NCI-H2107 (cell line): ENCODE measurements at places on chromosomes 6 and 20.

DNA sequence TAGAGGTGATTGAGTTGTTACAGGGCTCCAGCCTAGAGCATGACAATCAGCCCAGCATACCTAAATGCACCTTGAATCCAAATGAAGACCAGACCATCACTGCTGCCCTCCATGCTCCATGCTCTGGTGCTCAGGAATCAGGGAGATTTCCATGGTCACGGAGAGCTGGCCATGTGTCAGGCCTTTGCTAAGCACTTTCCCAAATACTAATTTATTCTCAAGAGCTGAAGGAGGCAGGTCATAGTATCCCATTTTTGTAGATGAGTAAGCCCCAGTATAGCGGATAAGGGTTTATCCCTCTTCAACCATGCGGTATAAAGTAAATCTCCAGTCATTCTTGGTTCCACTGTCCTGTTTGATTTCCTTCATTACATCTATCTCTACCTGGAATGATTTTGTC, 240.8 kb downstream of the TFAP2A start:
- no peak for DNase-seq

DNA sequence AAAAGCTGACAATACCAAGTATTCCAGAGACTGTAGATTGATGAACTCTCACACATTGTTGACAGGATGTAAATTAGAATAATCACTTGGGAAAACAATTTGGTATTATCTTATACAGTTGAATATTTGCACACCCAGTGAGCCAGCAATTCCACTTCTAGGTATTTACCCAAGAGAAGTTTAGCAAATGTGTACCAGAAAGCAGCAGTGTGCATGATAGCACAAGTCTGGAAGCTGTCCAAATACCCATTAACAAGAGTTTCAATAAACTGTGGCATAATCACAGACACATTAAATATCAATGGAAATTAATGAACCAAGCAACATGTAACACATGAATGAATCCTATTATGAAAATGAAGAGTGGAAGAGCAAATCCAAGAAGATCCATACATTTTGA, 233.6 kb downstream of the TPBG start:
- no peak for DNase-seq

DNA sequence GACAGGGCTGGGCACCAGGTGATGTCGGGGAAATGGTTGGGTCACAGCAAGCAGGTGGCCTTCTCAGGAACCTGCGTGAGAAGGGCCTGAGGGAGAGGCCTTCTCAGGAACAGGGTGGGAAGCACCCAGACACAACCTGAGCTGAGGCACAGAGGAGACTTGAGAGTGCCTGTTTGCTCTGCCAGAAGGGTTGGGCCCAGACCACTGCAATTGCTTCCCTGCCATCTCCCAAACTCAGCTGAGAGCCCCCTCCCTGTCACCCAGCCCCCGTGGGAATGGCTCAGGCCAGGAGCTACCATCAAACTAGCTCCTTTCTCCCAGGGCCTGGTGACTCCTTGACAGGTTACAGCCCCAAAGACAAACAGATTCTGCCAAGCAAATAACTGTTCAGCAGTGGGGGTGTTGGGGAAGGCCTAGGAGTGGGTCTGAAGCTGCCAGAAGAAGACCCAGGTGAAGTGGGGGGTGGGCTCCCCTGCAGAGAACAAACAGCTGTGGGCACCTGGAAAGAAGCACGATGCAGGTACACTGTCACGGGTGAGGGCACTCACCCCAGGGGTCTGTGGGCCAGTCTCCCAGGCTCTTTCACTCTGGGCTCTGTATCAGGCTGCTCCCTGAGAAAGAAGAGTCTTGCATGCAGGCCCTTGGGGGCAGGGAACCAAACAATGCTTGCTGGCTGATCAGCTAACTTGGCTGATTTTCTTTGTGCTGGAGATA, 30.4 kb upstream of the SPDEF start:
- DNase-seq: no peak

GRCh38 chr6:43454290-43454695, 1.1 kb downstream of the DLK2 start:
- DNase-seq: no peak

- no peak for DNase-seq
These were observed 81.8 kb downstream of the RNF217 start for GRCh38 chr6:125044066-125044465.

- no peak for DNase-seq
These were observed 95.3 kb downstream of the NFATC2 start for GRCh38 chr20:51447097-51447764.

DNA sequence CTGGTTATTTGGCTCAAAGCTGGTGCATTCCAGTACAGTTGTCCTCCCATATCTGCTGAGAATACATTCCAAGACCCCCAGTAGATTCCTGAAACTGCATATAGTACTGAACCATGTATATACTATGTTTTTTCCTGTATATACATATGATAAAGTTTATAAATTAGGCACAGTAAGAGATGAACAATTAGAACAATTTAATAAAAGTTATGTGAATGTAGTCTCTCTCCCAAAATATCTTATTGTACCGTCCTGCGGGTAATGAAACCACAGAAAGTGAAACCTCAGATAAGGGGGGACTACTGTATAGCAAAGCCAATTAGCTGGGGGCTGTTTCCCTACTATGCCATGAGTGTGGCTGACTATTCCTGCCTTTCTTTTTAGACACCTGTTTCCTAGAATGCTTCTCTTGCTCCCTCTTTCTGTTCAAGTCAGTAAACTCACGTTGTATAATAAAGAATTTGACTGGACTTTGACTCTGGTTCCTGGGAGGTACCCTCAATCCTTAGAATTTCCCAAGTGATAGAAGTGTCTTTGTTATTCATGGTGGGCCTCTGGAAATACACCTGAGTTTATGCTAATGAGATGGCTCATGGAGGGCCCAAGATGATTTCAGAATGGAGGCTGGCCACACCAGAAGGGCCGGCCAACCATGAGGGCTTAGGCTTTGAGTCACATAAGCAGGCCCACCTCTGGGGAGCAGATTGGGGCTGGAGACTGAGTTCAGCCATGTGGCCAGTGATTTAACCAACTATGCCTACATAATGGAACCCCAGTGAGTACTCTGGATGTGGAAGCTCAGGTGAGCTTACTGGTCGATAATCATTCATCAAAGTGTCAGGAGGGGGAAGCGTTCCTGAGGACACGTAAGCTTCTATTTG, 689 bp upstream of the BLOC1S5 start:
- DNase-seq: no peak

- DNase-seq: no peak
These were observed 286.1 kb downstream of the SYNE1 start for GRCh38 chr6:152351110-152351509.

DNA sequence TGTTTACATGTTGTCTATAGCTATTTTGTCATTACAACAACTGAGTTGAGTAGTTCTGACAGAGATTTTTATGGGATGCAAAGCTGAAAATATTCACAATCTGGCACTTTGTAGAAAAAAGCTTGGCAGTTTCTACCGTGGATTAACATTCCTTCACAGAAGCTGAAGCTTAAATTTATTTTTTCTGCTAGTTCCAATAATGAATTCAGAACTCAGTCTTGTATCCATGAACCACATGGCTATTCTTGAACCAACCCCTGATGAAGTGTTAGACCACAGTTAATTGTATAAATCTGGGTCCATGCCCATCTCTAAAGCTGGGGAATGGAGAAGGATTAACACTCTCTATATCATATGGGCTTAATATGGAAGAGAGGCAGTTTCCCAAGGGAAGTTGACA, 743.8 kb upstream of the FLRT3 start:
- no peak for DNase-seq

GRCh38 chr6:2353412-2354137, 108.2 kb upstream of the GMDS start:
- peak; percentile 13 for DNase-seq
